NCI-H1930 (cell line): ENCODE measurements at places on chromosomes 12 and 14.

DNA sequence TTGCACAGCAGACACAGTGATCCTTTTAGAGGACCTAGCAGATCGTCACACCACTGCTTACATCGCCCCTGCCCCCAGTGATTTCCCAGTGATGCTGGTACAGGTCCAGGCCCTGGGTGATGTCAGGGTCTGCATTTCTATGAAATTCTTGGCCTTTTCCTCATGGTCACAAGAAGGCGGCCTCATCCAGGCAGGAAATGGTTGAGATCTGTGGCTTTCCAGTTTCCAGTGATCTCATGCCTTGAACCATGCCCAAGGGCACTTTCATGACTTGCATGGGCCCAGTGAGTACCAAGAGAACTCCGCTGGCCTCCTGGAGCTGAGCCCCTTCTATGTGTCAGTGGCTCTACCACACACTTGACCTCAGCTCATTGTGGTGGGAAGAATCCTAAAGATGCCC lies 41.9 kb upstream of the BDKRB2 start:
- no peak for DNase-seq

DNA sequence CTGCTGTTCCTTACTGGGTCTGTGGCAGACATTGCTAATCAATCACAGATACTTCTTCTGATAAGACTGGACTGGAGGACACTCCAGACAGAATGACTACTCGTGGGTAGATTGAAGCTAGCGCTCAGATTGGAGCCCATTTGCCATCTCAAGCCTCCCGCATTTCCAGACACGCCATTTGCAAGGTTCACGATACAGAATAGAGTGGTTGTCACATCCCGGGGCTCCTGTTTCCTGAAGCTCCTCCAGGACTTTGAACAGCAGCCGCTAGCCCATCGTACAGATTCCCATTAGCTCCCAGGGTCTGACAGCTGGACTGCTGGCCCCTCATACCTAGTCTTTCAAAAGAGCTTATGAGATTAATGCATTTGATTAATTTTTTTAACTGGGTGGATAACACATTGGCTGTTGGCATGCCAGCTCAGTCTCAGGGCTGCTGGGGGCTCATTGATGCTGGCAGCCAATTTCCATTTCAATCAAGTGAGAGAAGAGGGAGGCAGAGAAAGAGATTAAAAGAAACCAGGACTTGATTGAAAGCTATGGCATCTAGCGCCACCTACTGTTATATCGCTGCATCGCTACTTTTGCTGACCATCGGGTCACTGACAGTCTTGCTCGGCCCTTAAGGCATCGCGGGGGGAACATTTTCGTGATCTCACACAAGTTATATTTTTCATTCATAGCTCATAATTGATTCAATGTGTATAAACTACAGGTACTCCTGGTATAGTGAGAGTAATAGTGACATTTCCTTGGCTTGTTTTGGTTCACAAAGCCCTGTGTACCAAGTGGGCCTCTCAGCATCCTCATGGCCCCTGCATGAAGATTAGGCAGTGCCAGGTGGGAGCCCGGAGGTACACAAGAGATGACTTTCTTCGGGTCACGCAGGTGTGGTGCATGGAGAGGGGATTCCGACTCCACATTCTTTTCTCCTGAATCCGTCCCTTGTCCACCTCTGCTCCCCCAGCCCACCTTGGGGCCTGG lies 78.6 kb downstream of the CCDC60 start:
- DNase-seq, result peak; percentile 44

DNA sequence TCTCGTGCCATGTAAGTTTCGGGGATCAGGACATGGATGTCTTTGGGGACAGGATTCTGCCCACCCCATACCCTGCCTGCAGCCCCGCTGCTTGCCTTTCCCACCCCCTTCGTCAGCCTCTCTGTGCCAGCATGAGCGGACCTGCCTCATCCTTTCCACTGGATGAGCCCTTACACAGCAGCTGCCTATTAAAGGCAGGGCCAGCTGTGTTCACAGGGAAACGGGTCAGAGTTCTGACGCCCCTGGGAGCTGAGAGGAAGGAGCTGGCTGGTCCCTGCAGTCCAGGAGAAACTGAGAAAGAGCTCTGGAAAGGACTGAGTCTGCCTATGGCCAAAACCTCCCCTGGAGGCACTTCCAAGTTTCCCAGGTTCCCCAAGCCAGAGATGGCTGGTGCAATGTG lies 83.5 kb upstream of the NCOR2 start:
- DNase-seq, result no peak

DNA sequence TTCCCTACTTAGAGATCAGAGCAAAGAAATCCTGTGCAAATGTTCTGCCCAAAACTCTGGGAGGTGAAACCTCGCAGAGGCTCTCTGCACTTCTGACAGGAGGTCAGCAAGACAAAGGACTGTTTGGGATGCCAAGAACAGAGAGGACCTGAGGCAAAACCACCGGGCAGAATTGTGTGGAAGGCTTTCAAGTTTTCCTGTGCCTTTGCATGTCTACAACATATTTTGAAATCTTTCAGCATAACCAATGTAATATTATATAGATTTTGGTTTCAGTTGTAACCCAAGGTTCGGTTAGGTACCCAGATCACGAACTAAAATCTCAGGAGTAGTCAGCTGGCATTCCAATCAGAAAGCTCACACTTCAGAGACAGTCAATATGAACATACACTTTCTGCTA lies 99.4 kb upstream of the PLEKHA5 start:
- DNase-seq, result no peak

DNA sequence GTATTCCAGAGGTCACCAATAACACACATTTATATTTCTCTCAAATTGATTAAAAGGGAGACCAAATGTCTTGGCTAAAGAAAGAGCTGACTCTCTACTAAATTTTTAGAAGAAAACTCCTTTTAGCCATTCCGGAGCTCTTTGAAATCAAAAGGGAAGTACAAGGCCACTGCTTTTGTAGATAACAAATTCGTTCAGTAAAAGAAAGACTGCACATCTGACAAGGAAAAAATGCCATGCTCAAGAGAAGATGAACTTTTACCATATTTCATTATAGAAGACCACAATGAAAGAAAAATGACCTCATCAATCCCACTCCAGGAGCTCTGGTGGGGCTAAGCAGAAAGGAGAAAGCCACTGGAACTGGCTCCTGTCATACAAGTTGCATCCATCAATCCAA lies 57.6 kb downstream of the SPTSSA start:
- DNase-seq, result no peak

- DNase-seq, result no peak
Measured at GRCh38 chr14:54877703-54878021, 25.0 kb downstream of the GCH1 start.

- no peak for DNase-seq
Measured at GRCh38 chr12:49565406-49566265, 2.3 kb downstream of the MCRS1 start.

DNA sequence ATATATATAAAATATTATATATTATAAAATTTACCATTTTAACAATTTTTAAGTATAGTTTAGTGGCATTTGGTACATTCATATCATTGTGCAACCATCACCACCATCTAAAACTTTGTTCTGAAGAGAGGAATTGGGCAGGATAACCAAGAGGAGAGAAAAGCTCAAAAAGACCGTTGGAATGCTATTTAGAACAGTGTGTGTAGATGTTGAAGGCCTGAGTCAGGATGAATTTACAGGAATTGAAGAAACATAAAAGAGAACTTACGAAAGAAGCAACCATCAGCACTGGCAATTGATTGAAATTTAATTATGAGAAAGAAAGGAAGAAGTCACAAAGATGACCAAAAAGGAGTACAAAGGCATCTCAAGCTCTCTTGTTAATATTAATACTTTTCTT lies 196.9 kb upstream of the PWP1 start:
- DNase-seq, result no peak

DNA sequence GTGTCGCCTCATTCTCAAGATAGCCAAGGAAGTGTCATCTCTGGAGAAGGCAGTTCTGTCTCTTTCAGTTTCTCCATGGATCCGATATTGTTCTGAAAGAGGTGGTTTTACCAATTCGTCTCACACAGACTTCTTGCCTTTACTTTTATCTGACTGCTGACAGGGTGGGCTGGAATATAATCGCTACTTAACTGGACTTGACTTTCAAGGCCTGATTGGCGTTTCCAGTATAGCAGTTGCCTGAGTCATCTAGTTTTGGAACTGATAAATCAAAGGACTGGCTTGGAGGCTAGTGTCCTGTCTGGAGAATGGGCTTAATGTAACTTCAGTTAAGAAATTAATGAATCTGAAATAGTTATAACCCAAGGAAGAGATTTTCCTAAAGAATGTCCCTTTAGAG lies 21.6 kb downstream of the PRKCH start:
- no peak for DNase-seq
